Neural progenitor cell (in vitro differentiated cells): ENCODE measurements at places on chromosomes 6 and 20. TPM values are rescaled to one million over a fixed set of nuclear protein-coding genes. Genes with fewer than 3 reads are reported as not detected.

GRCh38 chr20:59625214-59625922 lies 21.0 kb downstream of the PHACTR3 start:
- DNase-seq = no peak

GRCh38 chr6:158756126-158756525 lies 63.0 kb downstream of the EZR start:
- no peak for DNase-seq

GRCh38 chr6:147947521-147947920 lies 395.1 kb upstream of the SASH1 start:
- no peak for DNase-seq

DNA sequence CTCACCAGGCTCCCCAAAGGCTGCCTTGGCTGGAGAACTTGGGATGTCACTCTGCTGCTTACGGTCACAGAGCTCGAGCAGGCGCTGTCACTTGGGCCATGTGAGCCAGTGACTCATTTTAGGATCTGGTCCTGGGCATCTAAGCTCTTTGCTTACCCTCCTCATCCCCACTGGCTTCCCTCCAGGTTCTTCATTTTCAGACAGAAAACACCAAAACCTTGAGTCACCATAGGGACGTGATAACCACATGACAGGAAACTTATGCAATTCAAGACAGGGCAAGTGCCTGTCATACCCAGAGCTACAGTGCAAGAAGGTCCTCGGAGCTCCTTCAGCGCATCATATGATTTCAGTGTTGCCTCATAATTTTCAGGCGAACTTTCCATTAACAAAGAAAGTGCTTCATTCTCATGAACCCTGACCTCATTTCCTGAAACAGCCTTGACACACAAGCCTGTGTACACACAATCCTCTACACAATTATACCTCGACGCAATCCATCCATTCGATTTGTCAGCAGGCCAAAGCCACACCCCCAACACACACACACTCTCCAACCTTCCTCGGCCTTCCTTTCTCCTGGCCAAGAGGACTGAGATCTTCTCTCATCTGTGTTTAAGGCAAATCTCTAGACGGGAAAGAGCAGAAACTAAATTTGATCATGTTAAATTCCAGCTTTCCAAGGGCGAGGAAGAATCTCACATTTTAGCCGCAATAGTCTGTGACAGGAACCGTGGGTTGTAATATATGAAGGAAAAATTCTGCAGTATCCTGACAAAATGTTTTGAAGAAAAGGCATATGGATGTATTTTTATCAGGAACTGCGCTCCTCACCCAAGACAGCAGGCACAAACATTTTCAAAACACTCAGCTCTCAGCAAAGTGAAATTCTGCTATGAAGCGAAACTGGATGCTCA lies 25.3 kb downstream of the TBC1D7 start:
- no peak for DNase-seq

CDH22 gene
- total RNA-seq = 0.13 and 0.28 TPM in 2 replicates
